NCI-H526 (cell line): ENCODE measurements at places on chromosomes 4 and X.

GRCh38 chr4:156321203-156321602 is 367.5 kb upstream of the CTSO start:
- DNase-seq, result no peak

- DNase-seq, result no peak
Observed at GRCh38 chr4:185108669-185109068, 34.4 kb upstream of the SLC25A4 start.

DNA sequence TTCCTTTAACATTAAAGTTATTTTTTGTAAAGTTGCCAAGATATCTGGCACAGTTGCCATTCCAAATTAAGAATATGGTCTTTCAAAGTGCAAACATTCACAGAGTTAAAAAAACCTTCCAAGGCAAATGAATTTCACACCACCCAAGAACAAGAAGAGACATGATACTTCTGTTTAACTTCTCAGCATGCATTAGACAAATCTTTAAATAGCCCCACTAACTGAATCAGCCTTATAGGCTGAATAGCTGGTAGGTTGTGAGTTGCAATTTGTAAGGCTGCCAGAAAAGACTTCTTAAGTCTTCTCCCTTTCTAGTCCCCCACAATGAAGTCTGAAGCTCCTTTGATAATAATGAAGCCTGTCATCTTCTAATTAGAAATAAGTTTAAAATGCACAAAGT is 95.6 kb downstream of the MAPK10 start:
- no peak for DNase-seq

GRCh38 chr4:112153211-112153791 is 8.0 kb downstream of the FAM241A start:
- DNase-seq, result no peak

- DNase-seq, result no peak
Observed at GRCh38 chrX:15750611-15751154, 12.6 kb downstream of the CA5B start.

- DNase-seq, result no peak
Observed at GRCh38 chr4:76499461-76499860, 64.4 kb downstream of the SHROOM3 start.

GRCh38 chrX:135737366-135738071 is 24.1 kb downstream of the CT45A1 start:
- DNase-seq, result no peak

GRCh38 chrX:121570072-121570841 is 522.8 kb downstream of the GLUD2 start:
- DNase-seq, result no peak

DNA sequence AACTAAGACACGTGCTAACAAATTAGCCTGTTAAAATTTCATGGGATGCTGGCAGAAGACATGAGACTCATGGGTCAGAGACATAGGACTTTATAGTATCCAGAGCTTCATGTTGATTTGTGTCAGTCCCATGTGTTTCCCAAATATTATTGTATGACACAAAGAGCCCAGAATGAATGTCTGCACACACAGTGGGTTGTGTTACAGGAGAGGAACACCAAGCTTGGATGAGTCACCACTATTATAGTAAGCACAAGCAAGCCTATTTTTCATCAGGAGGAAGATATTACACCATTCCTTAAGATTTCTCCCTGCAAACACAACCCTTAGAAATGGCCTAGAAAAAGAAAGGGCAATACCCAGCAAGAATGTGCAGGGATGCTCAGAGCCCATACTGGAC is 15.4 kb downstream of the BBS12 start:
- no peak for DNase-seq

- peak; percentile 94 for DNase-seq
Observed at GRCh38 chr4:53920116-53920515, 144.3 kb downstream of the CHIC2 start.

GRCh38 chrX:71871367-71871766 is 39.3 kb upstream of the NHSL2 start:
- DNase-seq, result no peak

- no peak for DNase-seq
Observed at GRCh38 chrX:118212817-118213183, 96.2 kb upstream of the KLHL13 start.

DNA sequence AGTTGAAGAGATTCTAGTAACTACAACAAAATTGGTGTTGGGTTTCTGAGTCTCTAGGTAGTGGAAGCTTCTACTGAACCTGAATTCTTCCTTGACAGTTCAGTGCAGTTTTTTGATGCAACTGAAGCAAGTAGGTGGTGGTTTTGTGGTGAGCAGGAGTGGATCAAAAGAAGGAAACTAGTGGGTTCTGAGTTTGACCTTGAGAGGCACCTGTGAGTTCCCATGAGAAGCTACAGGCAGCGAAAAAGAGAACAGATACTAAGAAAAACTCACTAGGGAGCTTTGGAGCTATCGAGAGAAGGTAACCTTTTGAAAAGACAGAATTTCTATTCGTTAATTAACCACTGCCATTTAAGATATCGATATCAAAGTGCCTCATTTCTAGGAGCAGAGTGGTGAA is 145.2 kb downstream of the PDHA2 start:
- DNase-seq, result no peak

DNA sequence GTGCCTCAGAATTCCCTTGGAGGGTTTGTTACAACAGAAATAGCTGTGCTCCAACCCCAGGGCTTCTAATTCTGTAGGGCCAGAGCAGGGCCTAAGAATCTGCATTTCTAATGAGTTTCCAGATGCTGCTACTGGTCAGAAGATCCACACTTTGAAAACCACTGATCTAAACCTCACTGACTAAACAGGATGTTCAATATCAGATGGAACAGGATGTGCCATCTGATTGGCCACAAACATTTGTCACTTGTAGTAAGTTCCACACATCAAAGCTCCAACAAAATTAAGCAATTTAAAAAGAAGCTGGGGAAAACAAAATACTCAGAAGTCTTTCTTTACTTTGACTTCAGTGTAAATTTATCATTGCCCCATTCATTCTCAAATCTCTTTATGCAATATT is 14.3 kb downstream of the CASK start:
- DNase-seq, result no peak

DNA sequence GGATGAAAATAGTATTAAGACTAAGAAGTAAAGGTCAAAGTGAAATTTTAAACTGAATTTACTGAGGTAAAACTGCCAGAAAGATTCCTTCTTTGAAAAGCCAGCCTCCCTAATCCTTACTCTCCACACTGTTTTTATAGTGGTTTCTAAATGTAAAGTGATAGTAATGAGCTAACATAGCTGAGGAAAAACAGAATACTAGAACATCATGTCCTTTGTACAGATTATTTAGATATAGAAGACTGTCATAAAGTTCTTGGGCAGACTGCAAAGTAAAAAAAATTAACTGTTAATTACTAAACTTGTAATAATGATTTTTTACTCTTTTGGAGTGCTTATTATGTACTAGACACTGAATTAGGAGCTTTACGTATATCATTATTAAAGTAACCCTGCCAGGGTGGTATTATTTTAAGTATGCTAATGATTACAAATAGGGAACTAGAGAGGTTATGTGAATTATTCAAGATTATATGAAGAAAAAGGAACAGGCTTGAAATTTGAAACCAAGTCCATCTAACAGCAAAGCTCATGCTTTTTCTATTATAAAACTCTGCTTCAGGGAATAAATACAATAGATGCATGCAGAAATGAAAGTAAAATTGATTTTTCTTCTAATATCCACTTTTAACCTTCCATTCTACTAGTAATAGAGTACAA is 150.5 kb downstream of the TBCK start:
- DNase-seq, result no peak

DNA sequence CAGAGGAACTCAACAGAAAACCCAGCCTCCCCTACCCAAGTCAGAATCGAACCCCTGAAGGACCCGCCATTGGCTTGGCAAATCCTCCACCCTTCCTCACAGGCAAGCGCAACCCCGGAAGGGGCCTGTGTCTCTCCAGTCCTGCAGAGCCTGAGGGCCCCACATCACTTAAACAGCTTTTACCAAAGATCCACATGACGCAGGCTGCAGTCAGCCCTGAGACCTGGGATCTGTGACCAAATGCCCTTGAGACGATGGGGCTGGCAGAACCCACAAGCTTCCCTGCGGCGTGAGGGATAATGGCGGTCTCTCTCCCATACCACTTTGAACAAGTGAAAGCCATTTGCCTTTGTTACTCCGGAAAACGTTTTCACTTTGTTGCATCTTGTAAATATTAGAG is 54.9 kb downstream of the ACOX3 start:
- no peak for DNase-seq

- peak; percentile 29 for DNase-seq
Observed at GRCh38 chr4:107034091-107034995, 1.8 kb downstream of the DKK2 start.

DNA sequence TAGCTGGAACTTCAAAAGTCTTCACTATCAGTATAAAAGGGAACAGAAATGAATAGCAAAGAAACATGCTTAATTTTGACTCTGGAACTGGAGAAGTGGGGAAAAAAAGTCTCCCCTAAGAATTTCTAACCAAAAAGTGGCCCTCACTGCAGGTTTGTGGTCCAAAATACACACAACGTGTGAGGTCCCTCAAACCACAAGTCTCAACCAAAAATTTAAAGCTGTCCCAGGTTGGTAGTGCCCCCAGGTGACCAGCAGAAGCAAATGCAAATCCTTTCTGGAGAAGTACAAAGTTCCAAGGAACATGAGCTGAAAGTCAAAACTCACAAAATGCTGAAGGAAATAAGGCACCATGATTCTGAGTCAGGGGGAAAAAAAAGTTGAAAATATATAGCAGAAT is 23.6 kb upstream of the VAMP7 start:
- peak; percentile 9 for DNase-seq

DNA sequence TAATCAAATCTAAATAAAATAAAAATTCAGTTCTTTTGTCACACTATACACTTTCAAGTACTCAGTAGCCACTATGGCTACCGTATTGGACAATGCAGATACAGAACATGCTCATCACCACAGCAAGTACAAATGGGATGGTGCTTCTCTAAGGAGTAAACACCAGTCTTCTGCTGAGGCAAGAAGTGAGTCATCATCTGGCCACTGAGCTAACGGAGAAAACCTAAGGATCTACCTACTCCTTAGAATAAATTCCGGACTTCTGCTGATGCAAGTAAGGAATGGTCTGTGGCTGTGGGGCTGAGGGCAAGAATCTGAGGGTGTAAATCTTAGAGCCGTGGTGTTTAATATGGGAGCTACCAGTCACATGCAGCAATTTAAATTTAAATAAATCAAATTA is 11.3 kb upstream of the RBMXL3 start:
- no peak for DNase-seq

DNA sequence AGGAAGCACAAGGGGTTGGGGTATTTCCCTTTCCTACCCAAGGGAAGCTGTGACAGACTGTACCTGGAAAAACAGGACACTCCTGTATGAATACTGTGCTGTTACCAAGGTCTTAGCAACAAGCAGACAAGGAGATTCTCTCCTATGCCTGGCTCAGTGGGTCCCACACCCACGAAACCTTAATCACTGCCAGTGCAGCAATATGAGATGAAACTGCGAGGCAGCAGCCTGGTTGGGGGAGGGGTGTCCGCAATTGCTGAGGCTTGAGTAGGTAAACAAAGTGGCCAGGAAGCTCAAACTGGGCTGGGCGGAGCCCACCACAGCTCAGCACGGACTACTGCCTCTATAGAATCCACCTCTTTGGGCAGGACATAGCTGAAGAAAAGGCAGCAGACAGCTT is 197.7 kb downstream of the INPP4B start:
- DNase-seq, result no peak

GRCh38 chrX:10506781-10507180 is 113.6 kb downstream of the MID1 start:
- DNase-seq, result no peak

DNA sequence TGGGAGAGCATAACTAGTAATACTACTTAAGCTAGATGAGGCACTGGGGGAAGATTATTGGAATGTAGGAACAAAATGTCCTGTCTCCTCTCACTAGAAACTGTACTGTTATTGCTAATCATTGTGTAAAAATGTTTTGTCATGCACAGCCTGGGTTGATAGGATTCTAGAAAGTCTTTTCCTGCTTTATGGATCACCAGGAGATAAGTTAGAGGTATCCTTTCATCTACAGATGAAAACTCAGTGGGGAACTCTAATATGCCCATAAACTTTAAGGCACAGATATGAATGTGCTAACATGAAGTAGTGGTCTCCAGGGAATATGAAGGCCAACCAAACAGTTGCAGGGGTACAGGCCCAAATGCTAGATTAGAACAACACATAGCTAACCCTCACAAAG is 57.5 kb downstream of the SRPX start:
- DNase-seq, result no peak

DNA sequence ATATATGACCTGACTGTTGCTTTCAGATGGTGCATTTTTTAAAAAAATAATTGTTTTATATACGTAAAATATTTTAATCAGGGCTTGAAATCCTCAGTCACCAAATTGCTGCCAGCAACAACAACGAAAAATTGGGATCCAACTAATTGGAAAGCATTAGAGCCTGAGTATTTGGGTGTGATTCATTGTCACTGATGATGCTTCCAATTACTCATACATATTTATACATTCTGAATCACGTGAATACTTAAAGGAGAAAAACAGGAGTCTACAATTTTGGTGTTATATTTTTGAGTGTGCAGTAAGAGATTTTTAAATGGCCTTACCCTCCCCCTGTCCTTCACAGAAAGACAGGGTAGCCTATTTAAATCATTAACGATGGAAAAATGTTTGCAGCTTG is 765.6 kb upstream of the TENM3 start:
- DNase-seq, result no peak

- no peak for DNase-seq
Observed at GRCh38 chr4:78990938-78991810, 51.9 kb upstream of the PAQR3 start.

GRCh38 chrX:27336466-27337091 is 126.6 kb downstream of the PPP4R3C start:
- no peak for DNase-seq

GRCh38 chr4:70709611-70710205 is 12.1 kb upstream of the RUFY3 start:
- DNase-seq, result peak; percentile 30

- DNase-seq, result no peak
Observed at GRCh38 chr4:153651116-153651515, 33.0 kb upstream of the TLR2 start.

DNA sequence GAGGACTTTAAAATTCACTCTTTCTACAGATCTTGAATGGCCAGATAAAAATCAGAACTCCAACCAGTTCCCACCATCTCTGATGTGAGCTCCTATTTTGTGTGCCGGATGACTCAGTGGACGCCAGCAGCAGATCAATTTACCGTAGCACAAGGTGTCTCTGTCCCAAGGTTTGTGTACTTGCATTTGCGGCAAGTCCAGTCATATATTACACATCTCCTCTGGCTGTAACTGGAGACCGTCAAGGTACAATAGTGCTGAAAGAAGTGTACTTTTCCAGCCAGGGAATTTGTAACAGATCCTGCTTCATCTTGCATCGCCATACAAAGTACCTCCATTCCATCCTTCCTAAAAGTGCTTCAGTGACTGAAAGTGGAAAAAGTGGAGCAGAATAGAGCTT is 108.2 kb upstream of the SORBS2 start:
- DNase-seq, result no peak

DNA sequence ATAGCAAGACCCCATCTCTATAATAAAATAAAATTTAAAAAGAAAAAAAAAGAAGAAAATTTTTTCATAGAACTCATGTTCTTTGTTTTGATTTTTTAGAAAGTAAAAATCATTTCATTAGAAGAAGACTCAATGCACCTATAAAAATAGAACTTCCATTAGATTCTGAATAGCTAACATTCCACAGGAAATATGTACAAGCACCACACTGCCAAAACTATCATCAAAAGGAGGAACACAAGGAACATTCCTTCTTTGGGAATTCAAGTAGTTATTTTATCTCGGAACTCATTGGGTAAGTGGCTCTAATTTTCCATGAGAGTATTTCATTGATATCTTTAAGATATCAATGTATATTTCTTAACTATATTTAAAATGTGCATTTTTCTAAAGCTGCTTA is 157.6 kb downstream of the CAMK2D start:
- no peak for DNase-seq

GRCh38 chr4:185592438-185592837 is 57.1 kb upstream of the PDLIM3 start:
- no peak for DNase-seq
